ENCODE measurements at places on chromosomes 16 and 17.

DNA sequence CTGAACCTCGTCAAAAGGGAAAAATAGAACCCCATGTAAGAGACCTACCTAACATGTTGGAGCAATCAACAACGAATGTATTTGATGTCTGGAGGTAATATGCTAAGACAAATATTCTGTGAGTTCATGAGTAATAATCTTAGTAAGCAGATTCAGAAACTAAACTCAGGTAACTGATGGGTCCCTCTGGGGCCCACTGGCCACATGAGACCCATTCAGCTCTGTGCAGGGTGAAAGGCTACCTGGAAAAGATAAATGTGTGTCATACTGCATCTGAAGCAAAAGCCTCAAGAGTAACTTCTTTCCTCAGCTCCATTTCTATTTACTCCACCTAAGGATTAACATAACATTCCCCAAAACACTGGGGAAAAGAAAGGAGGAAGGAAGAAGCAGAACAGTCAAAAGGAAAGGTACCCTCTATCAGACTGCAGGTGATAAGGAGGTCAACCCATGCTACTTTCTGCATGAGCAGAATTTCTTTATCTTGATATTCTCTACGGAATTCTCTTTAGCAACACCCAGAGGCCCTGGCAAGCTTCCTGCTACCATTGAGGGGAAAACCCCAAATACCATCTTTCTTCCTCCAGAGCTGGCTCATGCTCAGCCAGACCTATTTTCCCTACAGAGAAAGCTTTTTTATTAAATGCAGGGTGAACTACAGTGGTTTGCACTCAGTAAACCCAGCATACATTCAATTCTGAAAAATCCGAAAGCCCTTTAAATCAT, 37.7 kb upstream of the ABCA6 start:
- no peak for DNase-seq

DNA sequence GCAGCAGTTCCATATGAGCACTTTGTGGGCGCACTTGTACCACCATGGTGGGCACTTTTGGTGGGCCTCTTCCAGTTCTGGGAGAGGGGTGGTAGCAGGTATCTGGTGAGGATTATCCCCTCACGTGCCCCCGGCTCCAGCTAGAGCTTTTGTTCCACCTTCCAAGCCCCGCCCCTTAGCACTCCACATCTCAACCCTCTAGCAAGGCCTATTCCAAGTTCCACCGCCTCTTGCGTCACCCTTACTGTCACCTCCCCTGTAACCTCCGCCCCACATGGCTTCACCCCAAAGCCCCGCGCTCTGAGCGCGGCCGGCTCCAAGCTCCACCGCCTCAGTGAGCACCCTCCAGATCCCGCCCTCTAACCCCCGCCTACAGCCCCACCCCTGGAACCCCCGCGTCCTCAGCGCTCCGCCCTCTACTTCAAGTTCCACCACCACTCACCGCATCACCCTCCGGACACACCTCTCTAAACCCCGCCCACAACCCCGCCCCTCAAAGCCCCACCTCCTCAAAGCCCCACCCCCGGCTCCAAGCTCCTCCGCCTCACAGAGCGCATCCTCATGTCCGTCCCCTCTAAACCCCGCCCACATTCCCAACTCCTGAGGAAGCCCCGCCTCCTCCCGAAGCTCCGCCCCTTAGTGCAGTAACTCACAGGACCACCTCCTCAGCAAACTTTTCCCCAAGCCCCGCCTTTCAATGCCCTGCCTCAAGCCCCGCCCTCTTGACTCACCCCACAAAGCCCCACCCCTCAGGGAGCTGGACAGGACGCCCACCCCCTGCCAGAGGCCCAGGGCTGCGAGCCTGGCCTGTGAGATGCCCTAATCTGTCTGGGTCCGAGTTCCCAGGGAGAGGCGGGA, 11.1 kb downstream of the SCN4A start:
- DNase-seq: no peak

DNA sequence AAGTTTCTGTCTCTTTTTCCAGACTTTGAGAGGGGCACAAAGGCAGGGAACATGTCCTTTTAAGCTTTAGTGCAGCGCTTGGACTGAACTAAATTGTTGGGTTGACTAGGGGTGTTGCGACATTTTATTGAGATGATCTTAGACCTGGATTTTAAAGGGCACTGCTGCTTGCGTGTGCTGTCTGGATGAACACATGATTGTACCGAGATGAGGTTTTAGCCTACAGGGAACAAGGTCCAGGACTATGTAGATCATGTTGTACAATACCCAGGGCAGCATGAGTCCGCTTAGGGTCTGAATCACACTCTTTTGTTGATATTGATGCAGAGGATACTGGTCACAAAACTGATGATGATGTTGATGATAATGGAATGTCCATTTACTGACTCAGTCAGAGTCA, 5.2 kb upstream of the RGS9 start:
- DNase-seq: no peak

DNA sequence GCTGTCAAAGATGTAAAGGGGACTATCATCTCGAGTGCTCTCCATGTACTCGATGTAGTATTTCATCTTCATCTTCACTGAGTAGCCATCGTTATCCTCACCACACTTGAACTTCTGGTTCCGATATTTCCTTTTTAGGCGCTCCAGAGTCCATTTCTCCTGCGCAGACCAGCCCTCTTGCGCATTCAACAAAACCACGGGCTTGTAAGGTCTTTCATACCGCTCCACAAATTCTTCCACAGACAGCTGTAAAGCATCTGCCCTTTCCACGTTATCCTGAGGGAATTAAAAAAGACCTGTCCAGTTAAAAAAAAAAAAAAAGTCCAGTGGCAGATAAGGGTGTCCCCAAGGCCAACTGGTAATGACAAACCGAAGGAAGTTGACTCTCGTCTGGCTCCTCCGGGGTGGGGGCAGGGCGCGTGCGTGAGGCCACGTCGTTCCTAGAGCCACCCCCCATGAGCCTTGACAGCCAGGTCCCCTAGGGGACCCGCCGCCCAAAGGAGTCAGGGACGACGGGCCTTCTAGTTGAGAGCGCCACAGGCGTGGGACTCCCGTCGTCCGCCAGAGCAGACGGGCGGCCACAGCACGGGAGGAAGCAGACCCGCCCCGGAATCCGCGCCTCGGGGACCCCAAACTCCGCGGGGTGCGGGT, 701 bp downstream of the JMJD6 start:
- no peak for DNase-seq

DNA sequence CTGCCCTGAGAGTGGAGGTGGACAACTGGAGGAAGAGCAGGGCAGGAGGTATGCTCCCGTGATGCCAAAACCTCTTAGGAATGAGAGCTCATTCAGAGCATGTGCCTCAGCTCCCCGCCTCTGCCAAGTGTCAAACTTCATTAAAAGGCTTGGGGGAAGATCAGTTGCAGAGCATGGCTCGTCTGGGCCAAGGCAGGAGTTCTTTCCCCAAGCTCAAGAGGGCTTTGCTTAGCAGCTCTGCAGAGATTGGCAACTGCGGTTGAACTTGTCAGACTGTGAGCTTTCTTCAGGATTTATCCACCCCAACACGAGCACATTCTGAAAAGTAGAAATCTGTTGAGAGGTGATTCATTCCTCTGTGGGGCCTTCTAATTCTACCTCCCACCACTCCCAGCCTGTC, 248.1 kb downstream of the HS3ST3A1 start:
- DNase-seq: no peak

GRCh38 chr16:24789881-24790280, 55.9 kb upstream of the SLC5A11 start:
- DNase-seq: no peak

GRCh38 chr17:78341559-78342448, 18.1 kb downstream of the SOCS3 start:
- DNase-seq: no peak

All from NCI-H2081 treated with DMSO at 0.1 percent for 48 hours (cell line).